Stimulated activated CD8-positive, alpha-beta memory T cell treated with anti-CD3 and anti-CD28 coated beads, Interleukin-4, amount 100 ng/mL, for 48 hours (primary cell): ENCODE measurements at places on chromosomes 7 and 10.

GRCh38 chr7:79452495-79453265 lies 787 bp downstream of the MAGI2 start:
- no peak for DNase-seq

GRCh38 chr10:113683300-113683699 lies 3.6 kb downstream of the CASP7 start:
- no peak for DNase-seq

DNA sequence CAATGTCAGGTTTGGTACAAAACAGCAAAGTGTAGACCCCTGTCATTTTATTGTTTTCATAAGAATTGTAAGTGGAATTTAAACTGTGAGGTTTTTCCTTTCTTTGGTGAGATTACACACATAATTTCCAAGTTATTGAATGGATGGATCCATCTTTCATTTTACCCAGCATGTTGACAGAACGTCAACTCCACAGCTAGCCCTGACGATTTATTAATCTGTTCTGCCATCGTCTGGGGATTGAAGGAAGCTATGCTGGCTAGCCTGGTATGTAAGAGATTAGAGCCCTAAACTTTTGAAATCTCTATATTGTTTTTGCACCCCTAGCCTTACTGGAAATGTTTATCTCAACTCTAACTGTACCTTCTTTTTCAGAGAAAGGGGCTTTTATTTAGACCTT lies 8.6 kb downstream of the WNT16 start:
- no peak for DNase-seq

DNA sequence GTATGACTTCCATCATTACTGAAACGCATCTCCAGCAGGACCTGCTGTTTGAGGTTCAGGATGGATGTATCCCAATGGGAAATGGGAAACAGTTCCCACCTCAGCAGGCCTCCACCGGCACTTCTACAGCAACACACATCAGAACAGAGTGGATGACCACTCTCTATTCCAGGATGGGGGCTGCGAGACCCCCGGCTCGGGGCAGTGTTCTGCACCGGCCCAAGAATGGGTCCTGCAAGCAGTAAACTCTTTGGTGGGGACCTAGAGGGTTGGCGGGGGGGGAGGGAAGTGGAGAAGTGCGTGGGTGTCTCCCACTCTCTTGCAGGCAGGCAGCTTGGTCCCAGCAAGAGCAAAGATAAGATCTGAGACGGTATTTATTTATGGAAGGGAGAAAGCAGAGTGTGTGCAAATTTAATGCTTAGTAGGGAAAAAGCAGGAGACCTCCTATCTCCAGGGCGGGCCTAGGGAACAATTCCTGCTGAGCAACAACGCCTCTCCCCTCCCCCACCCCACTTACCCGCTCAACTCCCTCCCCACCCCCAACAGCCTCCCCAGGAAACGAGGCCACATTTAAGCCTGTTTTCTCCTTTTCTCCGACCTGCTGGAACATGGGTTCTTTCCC lies 4.0 kb downstream of the SFMBT2 start:
- DNase-seq = no peak

GRCh38 chr10:9137368-9137767 lies 1082.9 kb downstream of the GATA3 start:
- peak; percentile 34 for DNase-seq

GRCh38 chr10:54909165-54909564 lies 108.1 kb upstream of the PCDH15 start:
- DNase-seq = no peak

DNA sequence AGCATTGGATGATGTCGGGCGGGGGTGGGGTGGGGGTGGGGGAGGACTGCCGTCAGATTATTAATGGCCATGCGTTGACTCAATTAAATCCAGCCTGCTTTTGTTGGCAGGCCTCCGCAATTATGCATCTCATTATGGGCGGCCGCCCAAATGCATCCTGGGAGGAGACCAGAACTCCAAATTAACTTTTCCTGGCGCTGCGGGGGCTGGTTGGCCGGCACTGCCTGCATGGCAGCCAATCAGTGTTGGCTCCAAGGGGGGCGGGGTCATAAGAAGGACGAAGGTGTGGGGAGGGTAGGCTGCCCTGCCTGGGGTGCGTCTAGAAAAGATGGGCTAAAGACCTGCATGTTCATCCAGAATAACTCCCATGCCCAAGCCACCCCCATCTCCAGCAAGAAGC lies 83.9 kb upstream of the PAX2 start:
- DNase-seq = no peak

GRCh38 chr7:118183428-118183785 lies 557 bp upstream of the LSM8 start:
- peak; percentile 35 for DNase-seq

GRCh38 chr10:24483701-24484100 lies 240.0 kb downstream of the ARHGAP21 start:
- DNase-seq = peak; percentile 25

GRCh38 chr10:10551596-10552301 lies 465.9 kb upstream of the CELF2 start:
- DNase-seq = no peak

DNA sequence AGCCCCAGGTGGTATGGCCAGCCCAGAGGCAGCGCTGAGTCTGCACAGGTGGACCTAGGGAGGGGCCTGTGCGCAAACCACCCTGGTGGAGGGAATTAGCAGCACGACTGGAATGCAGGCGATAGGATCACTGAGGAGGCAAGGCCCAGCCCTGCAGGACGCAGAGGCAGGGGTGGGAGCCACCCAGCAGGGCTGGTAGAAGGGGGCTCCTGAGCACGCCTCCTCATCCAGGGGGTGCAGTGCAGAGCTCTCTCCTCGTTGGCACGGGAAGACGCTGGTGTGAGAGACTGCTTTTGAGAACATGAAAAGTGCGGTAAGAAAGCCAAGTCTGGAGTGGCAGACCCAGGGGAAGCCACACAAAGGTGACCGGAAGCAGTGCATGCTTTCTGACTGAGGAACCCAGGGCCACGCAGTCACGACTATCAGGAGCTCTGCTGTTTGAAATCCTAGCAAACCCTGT lies 6.0 kb downstream of the FXYD4 start:
- DNase-seq = no peak

DNA sequence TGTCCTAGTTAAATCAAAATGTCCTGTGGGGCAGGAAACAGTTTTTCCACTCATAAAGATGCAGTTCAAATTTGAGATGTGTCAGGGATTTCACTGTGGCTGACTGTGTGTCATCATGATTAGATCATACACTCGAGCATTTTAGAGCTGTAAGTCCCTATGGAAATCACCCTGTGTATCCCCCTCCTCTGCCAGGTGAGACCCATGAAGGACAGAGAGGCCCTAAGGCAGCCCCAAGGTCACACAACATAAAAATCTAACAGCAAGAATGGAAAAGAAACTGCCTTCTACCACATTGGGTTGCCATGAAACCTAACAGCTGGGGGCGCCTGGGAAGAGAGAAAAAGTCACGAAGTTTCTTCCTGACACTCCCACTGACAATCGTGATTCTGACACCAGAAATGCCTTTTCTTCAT lies 135.8 kb downstream of the KCNMA1 start:
- DNase-seq = no peak

- no peak for DNase-seq
These were observed 261.6 kb downstream of the RPS24 start for GRCh38 chr10:78295242-78295641.

GRCh38 chr7:128791121-128791971 lies at the start of gene CCDC136:
Gene CCDC136, plus strand, starts transcription at chr7:128791968. Its CDS starts 444 bp downstream, at chr7:128792412.
- peak; percentile 83 for DNase-seq

DNA sequence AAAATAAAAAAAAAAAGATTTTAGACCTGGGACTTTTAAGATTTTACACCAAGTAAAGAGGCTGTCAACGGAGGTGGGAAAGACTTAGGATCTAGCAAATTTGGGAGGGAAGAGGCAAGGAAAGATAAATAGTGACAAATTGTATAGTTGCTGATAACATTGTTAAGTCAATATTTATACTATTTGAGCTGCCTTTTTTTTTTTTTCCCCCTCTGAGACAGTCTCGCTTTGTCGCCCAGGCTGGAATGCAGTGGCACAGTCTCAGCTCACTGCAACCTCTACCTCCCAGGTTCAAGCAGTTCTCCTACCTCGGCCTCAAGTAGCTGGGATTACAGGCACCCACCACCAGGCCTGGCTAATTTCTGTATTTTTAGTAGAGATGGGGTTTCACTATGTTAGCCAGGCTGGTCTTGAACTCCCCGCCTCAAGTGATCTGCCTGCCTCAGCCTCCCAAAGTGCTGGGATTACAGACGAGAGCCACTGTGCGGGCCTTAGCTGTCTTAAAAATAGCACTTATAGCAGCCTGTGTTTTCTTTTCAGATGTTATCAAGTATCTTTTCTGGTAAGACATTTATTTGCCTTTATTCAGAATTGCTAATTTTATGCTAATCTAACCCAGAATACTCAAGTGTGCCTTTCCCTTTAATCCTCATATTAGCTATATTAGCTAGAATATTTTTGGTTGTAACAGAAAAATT lies 94.5 kb downstream of the MMRN2 start:
- no peak for DNase-seq

DNA sequence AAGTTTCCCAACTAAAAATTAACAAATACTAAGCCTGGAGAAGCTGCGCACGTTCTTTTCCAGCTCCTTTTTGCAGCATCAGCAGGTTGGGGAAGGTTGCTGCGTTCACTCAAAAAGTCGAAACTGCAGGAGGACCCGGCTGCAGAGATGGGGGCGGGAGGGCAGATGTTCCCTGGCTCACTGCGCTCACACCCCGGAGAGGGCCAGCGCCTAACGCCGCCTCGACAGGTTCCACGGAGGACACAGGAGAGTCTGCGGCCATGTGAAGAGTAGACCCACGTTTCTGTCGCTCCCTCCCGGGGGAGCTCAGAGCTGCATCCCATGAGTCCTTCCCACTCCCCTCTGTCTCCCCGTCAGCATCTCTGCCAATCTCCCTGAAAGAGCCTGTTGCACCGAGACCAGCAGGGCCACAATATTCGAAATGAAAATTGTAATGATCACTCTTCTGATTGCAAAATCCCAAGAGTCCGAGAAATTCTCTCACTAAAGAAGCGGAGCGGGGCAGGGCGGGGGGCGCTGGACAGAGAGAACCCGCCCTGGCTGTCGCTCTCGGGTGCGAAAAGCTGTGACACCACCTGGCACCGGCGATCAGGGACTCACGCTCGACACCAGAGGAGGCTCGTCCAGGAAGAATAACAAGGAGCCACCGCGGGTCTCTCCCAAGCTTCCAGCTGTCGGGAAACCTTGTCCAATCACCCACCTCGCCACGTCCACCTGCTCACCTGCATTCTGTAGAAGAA lies 131.5 kb upstream of the PFKP start:
- DNase-seq = no peak

DNA sequence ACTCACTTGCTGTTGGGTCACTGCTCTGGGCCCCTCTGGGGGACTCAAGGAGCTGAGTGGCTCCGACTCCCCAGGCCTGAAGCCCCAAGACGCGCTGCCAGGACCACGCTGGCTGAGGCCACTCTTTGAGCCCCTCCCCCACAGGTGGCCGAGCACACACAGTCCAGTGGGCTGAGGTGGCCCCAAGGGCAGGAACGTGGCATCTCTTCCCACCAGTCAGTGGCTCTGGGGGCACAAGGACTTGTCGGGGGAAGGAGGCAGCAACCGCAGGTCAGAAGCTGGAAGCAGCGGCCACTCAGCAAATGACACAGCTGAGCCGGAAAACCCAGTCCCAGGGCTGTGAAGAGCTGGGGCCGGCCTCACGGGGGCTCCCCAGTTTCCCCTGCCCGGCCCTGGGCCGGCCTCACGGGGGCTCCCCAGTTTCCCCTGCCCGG lies 24.1 kb downstream of the GRIFIN start:
- peak; percentile 48 for DNase-seq

DNA sequence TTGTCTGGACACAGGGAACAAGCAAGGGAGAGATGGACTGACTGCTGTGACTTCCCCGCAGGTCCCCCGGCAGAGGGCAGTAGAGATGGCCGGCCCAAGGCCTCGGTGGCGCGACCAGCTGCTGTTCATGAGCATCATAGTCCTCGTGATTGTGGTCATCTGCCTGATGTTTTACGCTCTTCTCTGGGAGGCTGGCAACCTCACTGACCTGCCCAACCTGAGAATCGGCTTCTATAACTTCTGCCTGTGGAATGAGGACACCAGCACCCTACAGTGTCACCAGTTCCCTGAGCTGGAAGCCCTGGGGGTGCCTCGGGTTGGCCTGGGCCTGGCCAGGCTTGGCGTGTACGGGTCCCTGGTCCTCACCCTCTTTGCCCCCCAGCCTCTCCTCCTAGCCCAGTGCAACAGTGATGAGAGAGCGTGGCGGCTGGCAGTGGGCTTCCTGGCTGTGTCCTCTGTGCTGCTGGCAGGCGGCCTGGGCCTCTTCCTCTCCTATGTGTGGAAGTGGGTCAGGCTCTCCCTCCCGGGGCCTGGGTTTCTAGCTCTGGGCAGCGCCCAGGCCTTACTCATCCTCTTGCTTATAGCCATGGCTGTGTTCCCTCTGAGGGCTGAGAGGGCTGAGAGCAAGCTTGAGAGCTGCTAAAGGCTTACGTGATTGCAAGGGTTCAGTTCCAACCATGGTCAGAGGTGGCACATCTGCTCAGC lies 6.0 kb downstream of the CYREN start:
- peak; percentile 21 for DNase-seq

DNA sequence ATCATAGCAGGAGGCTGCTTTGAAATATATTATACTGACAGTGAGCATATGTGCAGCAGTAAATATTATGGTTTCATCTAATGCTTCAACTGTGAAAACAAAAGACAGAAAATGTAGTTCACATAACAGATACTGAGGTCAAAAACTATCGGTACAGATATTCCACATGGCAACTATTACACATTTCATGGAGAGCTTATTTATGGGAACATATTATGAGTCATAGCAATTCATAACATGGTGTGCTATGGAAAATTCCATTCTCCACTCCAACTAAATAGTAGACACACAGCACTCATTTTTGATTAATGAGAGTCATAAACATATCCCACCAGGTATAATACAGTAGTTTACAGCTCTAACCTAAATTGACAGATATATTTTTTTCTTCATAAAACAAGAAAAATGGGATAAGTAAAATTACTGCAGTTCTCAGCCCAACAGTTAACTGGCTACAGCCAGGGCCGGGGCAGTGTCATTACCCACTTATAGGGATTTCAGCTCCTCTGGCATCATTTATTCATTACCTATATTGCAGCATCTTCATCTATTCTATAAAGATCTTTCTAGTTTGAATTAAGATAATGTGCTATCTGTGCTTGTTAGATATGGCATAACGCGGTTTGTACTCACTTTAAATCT lies 475.6 kb upstream of the KLF6 start:
- no peak for DNase-seq

GRCh38 chr7:105896407-105896911 lies 20.1 kb upstream of the ATXN7L1 start:
- no peak for DNase-seq

DNA sequence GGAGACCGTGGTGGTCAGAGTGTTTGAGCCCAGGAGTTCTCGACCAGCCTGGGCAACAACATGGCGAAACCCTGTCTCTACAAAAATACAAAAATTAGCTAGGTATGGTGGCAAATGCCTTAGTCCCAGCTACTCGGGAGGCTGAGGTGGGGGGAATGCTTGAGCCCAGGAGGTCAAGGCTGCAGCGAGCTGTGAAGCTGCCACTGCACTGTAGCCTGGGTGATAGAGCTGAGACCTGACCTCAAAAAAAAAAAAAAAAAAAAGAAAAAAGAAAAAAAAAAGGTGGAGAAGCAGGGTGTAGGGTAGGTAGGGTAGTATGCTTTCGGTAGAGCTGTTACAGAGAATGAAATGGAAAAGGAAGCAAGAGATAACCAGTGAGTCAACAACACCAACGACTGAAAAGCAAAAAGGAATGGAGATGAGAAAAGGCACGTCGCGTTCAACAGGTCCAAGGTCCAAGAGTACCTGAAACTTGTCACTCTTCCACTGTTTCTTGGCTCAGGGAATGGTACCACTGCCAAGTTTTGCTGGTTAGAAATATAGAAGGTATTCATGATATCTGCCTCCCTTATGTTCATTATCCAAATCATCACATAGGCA lies 4.3 kb upstream of the RSBN1L start:
- DNase-seq = no peak
